ENCODE measurements at places on chromosomes 4 and X. TPM values are rescaled to one million over a fixed set of nuclear protein-coding genes. Genes with fewer than 3 reads are reported as not detected.

INTU gene
- polyA plus RNA-seq: 1.8 TPM

F8A2 gene
- polyA plus RNA-seq: not detected

PRSS12 gene
- 0.03 TPM for polyA plus RNA-seq

- no peak for DNase-seq
Measured at GRCh38 chrX:134545510-134545909, 85.5 kb downstream of the HPRT1 start.

DNA sequence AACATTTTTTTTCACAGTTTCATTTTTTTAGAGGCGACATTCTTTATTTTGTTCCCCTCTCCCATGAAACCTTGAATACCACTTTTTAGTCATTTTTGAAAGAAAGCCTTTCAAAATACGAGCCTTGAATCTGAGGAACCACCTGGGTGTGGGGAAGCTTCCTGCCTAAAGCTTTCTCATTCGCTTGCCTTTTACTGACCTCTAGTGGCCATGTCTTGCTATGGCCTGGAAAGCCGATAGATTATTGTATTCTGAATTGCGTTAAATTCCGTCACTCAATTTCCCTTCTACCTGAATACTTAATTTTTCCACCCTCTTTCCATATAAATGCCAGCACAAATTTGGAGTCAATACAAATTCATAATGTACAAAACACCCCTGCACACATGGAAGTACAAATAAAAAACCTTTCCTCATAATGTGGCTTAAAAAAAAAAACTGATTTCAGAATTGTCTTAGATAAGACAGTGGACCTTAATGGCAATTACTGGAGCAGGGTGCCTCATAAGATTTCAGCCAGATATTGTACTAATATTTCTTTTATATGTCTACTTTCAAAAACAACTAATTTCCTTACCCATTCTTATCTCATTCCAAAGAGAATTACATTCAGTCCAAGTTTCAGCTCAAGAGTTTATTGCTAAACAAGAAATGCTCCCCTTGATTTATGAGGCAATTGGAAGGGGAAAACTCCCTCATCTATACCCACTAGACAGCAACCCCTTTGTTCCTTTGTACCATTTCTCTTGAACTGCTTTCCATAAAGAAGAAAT lies 217.9 kb downstream of the CENPC start:
- DNase-seq: no peak

TMPRSS11F gene
- not detected for polyA plus RNA-seq

GRCh38 chrX:6021316-6022091 lies 207.2 kb downstream of the NLGN4X start:
- no peak for DNase-seq

NXF3 gene
- polyA plus RNA-seq: 0.83 TPM

CYSLTR1 gene
- 10.5 TPM for polyA plus RNA-seq

ARAP2 gene
- 9.5 TPM for polyA plus RNA-seq

DNA sequence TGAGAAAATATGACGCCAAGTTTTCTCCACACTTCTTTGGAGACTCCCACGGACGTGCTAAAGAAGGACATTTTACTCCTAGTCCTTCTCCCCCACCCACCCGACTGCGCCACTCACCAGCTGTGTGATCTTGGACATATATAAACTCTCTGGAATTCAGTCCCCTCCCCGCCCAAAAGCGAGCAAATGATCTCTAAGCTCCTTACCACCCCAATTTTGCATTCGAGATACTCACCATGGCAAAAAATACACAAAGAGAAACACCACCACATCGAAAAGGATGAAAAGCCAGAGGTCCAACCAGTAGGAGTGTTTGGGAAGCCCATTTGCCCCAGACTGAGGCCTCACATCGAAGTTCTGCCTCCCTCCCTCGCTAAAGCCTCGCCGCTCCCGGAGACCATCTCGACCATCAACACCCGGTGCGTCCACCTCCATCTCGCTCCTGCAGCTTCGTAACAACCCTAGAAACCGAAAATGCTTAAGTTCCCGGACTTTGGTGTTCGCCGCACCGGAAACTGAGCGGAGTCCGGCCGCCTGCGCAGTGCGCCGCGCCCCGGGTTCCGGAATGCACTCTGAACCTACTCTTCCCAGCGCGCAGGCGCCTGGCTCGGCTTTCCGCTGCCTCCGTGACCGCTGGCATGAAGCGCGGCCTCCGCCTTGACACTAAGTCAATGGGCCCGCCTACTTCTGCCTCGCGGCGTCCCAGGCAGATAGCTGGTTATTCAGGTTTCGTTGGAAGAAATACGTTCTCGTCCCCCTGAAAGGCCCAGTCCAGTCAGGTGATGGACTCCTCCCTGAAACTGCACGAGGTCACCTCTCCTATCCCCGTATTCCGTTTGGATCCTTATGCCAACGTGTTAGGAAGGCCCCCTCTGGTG lies 21.6 kb downstream of the FABP2 start:
- peak; percentile 99 for DNase-seq

DNA sequence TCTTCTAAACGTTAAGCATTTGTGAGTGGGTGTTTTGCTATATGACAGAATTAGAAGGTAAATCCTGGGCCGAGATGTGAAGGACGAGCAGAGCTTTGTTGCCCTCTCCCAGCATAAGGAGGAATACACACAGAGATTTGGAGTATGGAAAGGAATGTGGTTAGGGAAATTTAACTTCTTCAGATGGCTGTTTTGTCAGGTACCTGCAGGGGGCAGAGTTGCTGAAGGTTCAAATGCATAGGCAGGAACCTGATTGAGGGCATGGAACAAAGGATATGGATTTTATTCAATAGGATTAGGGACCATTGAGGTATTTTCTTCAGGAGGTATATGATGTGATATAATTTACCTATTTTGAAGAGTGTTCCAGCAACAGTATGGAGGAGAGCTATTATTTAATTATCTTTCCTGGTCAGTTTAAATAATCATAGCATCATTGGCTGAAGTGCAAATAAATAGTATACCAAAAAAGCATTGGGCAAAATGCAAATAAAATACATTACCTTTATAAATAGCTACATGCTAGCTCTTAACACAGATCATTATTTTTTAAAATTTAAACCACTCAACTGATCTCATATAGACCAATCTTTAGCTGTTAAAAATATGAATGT lies 143.6 kb downstream of the SLIT2 start:
- no peak for DNase-seq

GRCh38 chr4:120796271-120796670 lies 126.3 kb downstream of the PRDM5 start:
- no peak for DNase-seq

- no peak for DNase-seq
Measured at GRCh38 chrX:120664081-120664480, 34.2 kb upstream of the C1GALT1C1 start.

C4orf50 gene
- polyA plus RNA-seq: 0.02 TPM
